ENCODE measurements at places on chromosomes 3 and 15. TPM values are rescaled to one million over a fixed set of nuclear protein-coding genes. Genes with fewer than 3 reads are reported as not detected.

Gene CCDC54
- not detected for total RNA-seq

Gene CPA3
- total RNA-seq, result not detected

Gene PROS1
- total RNA-seq, result 1.1 TPM

Gene SLC51A
- not detected for total RNA-seq

Gene NECTIN3
- 9.6 TPM for total RNA-seq

Gene OR5AC2
- total RNA-seq, result not detected

Gene SEMA3B
- 1.2 TPM for total RNA-seq

Gene HTR3E
- not detected for total RNA-seq

Gene FGD5
- total RNA-seq, result 0.06 TPM

Gene SNTN
- total RNA-seq, result not detected

Gene GOLGA8G
- not detected for total RNA-seq

Gene GOLGA8T
- total RNA-seq, result 0.32 TPM

Gene HES1
- total RNA-seq, result 4.0 TPM

Gene ERICH6
- not detected for total RNA-seq

Gene CFAP91
- total RNA-seq, result 1.6 TPM

Gene WDR82
- total RNA-seq, result 81.1 TPM

Gene LDHAL6B
- total RNA-seq, result not detected

Gene AGBL1
- total RNA-seq, result 0.19 TPM

Gene NFKBIZ
- 123 TPM for total RNA-seq

Gene LYZL4
- total RNA-seq, result not detected

Gene FBN1
- total RNA-seq, result 0.91 TPM

Gene TMEM40
- total RNA-seq, result not detected

Gene KLHL24
- 7.7 TPM for total RNA-seq

Gene RBP2
- not detected for total RNA-seq

Gene IGF2BP2
- 0.82 TPM for total RNA-seq

Gene KLHL40
- total RNA-seq, result not detected

Gene CKMT1A
- total RNA-seq, result not detected

Gene FBXW12
- total RNA-seq, result not detected

Gene PYGO1
- total RNA-seq, result not detected

Gene RBM5
- total RNA-seq, result 146 TPM

Gene COL6A5
- total RNA-seq, result not detected

Gene PTPN23
- total RNA-seq, result 28.7 TPM

Gene TFG
- 49.5 TPM for total RNA-seq

Gene ZNF106
- 55.1 TPM for total RNA-seq

Gene CCR9
- 0.15 TPM for total RNA-seq

Gene PARP6
- 46.2 TPM for total RNA-seq

Gene SNX4
- total RNA-seq, result 35.4 TPM

Gene FBLN2
- not detected for total RNA-seq

Gene PLCH1
- total RNA-seq, result not detected

Gene APBA2
- total RNA-seq, result 2.3 TPM

Gene PLSCR5
- not detected for total RNA-seq

Gene TTC21A
- total RNA-seq, result 4.7 TPM

Gene GCHFR
- 46.1 TPM for total RNA-seq

Gene GOLGA8M
- total RNA-seq, result not detected

Gene TYRO3
- total RNA-seq, result 1.7 TPM

Gene DZIP3
- 9.7 TPM for total RNA-seq

Gene MYLK
- total RNA-seq, result not detected

Gene OIP5
- 9.2 TPM for total RNA-seq

Gene STAB1
- total RNA-seq, result 0.26 TPM

Gene CISH
- 204 TPM for total RNA-seq

Gene UBXN7
- 49.1 TPM for total RNA-seq

Gene RNF7
- 55.5 TPM for total RNA-seq

Gene NOP10
- total RNA-seq, result 210 TPM

Gene STOML1
- total RNA-seq, result 7.3 TPM

Gene CAND2
- total RNA-seq, result 0.85 TPM

Gene SLC2A2
- not detected for total RNA-seq

Gene CD200R1
- 5.7 TPM for total RNA-seq

Gene LRRC2
- not detected for total RNA-seq
